ENCODE measurements at places on chromosomes 5 and 9.
A peak's percentile ranks its signal among the peaks of the same experiment; 100 is the strongest.

GRCh38 chr5:81633471-81633870, 117.4 kb downstream of the SSBP2 start:
- no peak for DNase-seq

- DNase-seq, result no peak
Measured at GRCh38 chr9:136047775-136048559, 47.1 kb downstream of the NACC2 start.

- no peak for DNase-seq
Measured at GRCh38 chr9:106846857-106847256, 16.1 kb upstream of the ZNF462 start.

DNA sequence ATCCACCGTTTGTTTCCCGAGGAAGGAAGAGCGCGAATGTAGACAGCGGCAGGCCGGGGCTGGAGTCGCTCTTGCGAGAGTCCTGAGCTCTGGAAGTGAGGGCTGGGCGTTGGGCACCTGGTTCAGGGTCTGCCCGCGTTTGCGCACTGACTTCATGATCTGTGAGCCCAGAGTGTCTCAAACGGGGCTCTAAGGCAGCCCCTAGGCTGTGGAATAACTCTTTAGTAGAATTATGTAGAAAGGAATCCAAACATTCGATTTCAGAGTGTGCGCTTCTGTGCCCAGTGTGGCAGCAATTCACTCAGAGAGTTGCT, 478 bp upstream of the GGTA1 start:
- no peak for DNase-seq

DNA sequence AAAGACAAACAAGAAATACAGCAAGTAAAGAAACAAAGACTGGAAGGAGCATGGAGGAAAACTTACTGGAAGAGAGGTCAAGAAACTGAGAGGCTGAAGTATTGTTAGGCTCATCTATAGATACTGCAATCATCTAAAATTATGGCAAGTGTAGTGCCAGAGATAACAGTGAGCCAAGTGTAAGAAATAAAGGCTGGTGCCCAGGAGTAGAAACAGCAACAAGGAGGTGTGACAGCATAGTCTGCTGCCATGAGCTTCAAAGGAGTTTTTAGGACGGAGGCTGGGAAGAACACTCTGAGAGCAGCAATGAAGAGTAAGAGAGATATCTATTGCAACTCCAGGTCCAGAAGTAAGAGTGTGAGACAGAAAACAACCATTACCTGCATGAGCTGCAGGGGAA, 60.5 kb downstream of the MEGF9 start:
- DNase-seq, result no peak

GRCh38 chr9:136100700-136101614, 5.9 kb upstream of the NACC2 start:
- DNase-seq, result no peak

DNA sequence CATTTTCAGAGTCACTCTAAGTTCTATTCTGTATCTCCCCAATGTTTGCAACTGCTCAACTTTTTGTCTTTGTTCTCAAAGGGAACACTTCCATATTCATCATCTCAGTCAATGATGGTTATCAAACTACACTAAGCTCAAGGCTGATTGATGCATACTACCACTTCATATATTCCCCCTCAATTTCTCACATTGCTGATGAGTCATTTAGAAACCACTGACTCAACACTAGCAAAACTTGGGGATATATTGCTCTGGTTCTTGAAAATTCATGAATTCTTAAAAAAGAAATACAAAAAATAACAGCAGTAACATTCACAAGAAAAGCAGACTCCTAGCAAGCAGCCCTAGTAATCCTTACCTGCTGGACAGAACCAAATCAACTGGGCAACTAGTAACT, 52.2 kb downstream of the ABHD17B start:
- DNase-seq, result no peak

GRCh38 chr9:32350682-32351081, 33.8 kb upstream of the ACO1 start:
- peak; percentile 6 for DNase-seq

DNA sequence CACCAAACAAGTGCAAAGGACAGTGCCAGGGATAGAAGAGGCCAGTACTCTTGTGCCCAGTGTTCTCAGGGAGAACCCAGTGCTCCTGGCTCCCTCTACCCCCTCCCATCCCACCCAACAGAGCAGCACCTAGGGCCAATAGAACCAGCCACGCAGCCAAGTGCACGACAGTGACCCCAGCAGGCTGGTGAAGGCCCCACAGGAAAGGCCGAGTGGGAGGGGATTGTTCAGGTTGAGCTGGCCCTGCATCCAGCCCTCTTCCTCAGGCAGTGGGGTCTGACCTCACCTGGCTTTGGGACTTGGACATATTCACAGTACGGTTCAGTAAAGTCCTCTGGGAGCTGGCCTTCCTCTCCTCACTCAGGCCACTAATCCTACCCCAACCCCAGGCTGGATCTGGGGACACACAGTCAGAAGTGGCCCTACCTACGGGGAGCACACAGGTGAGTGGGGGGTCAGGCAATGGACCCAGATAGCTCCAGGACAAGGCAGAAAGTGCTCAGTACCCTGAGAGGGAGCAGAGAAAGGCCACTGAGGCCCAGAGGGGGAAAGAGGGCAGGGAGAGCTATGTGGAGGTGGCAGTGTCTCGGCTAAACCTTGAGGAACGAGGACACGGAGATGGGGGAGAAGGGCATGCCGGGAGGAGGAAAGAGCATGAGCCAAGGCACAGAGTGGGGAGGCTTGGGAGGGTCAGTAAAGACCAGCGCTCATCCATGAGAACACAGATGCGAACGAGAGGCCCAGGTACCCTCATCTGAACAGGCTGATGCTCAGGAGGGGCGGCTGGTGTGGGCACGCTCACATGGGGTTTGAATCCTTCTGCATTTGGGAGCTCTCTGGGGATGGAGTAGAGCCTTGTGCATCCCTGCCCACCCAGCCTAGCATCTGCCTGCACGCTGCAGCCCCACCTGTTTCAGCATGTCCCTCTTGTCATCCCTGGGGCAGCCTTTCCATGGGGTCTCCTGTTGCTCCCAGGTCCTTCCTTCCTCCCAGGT, 25.6 kb downstream of the POLR1E start:
- DNase-seq, result no peak

DNA sequence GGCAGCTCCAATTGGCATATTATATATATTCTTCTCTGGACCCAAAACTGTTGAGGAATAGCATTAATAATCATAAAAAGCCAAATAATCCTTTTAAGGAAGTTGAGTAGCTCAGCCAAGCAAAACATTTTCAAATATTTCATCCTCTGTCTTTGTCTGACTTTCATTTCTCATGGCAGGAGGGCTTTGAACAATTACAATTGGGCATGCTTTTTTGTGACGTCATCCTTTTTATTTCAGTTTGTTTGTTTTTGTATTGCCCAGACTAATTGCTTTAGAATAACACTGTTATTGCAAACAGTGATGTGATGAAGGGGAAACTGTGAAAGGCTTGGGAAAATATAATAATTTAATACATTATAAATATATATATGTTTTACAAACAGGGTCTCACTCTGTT, 65.2 kb upstream of the MAP1B start:
- no peak for DNase-seq

- no peak for DNase-seq
Measured at GRCh38 chr9:134048582-134048968, 19.3 kb downstream of the BRD3 start.

GRCh38 chr9:109239240-109239639, 72.2 kb upstream of the FRRS1L start:
- DNase-seq, result no peak

DNA sequence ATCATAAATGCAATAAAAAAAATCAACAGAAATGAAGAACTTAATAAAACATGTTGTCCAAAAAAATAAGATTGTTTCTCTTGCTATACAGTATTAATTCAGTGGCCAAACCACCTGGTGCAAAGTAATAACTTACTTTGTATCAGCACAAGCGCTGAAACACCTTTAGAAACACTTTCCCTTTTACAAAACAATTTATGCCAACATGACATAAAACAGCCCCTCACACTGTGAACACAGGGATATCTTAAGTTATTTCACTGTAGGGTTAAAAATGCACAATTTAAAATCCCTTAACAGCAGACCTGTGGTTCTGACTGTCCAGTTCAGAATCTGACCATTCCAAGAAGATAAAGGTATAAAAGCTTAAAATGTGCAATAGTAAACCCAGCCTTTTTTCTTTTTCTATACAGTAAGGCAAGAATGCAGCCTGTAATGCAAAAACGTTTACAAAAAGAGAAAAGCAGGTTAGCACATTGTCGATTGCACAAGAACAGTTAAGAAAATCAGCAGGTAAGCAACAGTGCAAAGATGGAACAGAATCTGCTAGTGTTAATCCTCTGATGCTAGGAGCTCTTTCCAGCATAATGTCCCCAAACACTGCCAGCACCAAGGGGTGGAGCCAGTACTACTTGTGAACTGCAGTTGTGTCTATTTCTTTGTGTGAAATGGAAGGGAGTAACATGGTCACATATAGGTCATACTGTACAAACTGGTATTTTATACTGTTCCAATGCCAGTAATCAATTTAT, 21.6 kb downstream of the RAB14 start:
- no peak for DNase-seq

GRCh38 chr9:132885720-132886333, 7.1 kb downstream of the SPACA9 start:
- DNase-seq, result no peak

GRCh38 chr9:86078731-86079130, 20.6 kb downstream of the GOLM1 start:
- no peak for DNase-seq

DNA sequence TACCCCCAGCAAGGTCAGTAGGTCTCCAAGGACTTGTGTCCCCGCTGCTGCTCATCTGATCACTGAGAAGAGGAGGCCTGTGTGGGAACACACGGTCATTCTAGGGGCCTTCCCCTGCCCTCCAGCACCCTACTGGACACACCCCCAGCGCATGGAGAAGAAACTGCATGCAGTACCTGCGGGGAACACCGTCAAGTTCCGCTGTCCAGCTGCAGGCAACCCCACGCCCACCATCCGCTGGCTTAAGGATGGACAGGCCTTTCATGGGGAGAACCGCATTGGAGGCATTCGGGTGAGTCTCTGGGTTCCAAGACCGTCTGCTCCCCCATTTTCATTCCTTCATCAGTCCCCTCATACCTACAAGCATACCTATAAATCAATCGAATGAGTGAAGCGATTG, 4.1 kb downstream of the FGFR4 start:
- DNase-seq, result no peak

GRCh38 chr5:125604104-125604503, 819.1 kb upstream of the GRAMD2B start:
- DNase-seq, result no peak

DNA sequence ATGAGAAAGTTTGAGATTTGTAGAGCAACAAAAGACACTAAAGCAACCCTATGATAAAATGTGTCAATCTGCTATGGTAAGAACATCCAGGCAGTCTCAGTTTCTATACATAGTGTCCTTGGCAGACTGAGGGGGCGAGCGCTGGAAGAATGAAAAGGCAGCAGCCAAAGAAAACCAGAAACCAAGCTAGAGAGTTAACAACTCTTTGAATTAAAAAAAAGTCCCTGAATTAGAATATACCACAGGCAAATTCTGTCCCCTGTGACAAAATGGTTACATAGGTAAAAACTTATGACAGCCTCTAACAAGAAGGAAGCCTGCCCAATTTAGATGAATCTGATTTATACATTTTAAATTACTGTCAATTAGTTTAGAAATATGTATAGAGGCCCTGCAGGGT, 106.7 kb downstream of the OXCT1 start:
- DNase-seq, result no peak

DNA sequence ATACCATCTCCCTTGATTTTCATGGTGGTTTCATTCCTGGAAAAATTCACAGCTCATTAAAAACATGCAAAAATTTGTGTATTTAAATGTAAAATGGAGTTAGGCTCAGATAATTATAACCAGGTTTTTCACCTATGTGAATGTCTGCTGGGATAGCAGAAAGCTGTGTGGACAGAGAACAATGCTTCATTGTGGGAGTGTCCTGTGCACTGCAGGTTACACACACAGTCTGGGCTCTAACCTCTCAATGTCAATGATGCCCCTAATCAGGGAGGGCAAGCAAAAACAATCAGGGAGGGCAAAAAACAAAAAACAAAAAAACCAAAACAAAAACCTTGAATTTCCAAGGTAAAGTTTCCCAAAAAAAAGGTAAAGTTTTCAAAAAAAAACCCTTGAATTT, 158.9 kb upstream of the KLF9 start:
- no peak for DNase-seq

- no peak for DNase-seq
Measured at GRCh38 chr5:82885627-82886389, 191.4 kb downstream of the TMEM167A start.

DNA sequence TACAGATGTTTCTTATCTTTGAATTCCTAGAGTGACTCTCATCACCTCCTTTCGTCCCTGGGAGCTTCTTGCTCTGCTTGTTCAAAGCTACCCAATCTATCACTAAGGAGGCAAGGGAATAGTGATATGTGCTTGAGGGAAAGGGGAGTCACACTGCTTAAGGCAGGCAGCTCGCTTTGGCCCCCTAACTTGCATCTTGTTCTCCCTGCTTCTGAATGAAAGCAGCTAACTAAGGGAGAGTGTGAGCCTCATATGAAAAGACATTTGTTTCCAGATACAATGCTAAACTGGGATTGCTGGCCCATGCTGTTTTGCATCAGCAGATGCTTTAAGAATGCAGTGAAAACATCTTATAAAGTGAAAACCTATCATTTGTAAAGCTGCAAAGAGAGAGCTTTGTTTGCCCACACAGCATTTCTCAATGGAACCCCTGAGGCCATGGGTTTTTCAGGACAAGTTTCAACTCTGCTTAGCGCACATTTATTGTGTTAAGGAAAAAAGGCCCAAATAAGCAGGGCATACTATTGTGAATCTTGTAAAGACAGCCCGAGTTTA, 367.9 kb upstream of the ADAMTSL1 start:
- DNase-seq, result no peak

- DNase-seq, result peak; percentile 70
Measured at GRCh38 chr9:69027355-69028097, 8.0 kb upstream of the FXN start.

DNA sequence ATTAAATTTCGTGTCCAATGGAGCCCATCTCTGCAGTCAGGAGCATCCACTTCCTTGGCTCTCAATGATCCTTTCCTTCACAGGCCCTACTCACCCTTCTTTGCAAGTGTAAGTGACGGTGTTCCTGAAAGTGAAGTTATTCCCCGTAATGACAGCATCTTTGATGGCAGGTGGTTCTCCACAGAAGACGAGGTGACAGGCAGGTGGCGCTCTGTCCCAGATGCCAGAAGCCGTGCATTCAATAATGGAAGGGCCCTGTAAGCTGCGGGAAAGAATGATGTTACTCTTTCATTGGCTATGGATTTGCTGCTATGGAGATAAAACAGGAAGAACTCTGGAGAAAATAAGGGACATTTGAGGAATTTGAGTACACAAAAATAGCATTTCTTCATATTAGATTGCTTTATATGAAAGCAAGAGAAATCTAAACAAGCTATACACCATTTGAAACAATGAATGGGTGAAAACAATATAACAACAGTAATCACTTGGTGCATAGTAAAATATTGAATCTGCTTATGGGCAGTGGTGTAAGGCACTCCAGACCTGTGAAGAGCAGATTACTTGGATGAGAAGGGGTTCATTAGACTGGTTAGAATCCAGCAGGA, 89.9 kb upstream of the TXNDC8 start:
- peak; percentile 57 for DNase-seq
